ENCODE measurements at places on chromosomes 5 and 9. TPM values are rescaled to one million over a fixed set of nuclear protein-coding genes. Genes with fewer than 3 reads are reported as not detected.
A peak's percentile ranks its signal among the peaks of the same experiment; 100 is the strongest.

DNA sequence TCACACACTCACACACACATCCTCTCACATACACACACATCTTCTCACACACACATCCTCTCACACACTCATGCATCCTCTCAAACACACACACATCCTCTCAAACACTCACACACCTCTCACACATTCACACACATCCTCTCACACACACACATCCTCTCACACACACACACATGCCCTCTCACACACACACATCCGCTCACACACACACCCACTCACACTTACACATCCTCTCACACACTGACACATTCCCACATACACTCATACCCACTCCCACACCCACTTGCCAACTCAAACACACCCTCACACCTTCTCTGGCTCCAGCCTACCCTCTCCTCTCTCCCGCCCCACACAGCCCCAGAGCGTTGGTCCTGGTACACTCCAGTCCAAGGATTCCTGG, 127.9 kb upstream of the SLC30A5 start:
- H3K4me3 ChIP-seq: no peak overlapping the region
- H3K27me3 ChIP-seq: no peaks in the 10 kb centered on the region
- no peaks in the 10 kb centered on the region for H3K36me3 ChIP-seq
- no peak overlapping the region for H3K27ac ChIP-seq
- no peak for DNase-seq

- no peak overlapping the region for H3K27ac ChIP-seq
- H3K36me3 ChIP-seq: no peaks in the 10 kb centered on the region
- no peaks in the 10 kb centered on the region for H3K4me1 ChIP-seq
These were observed 86.3 kb downstream of the ELAVL2 start for GRCh38 chr9:23739753-23740152.

- no peak overlapping the region for H3K4me3 ChIP-seq
- H3K27me3 ChIP-seq: no peaks in the 10 kb centered on the region
- no peak overlapping the region for H3K27ac ChIP-seq
- no peaks in the 10 kb centered on the region for H3K36me3 ChIP-seq
- H3K4me1 ChIP-seq: no peaks in the 10 kb centered on the region
These were observed 31.6 kb upstream of the ARL15 start for GRCh38 chr5:54341971-54342370.

GRCh38 chr9:123365881-123366528, 10.0 kb downstream of the CRB2 start:
- H3K36me3 ChIP-seq: no peaks in the 10 kb centered on the region
- no peaks in the 10 kb centered on the region for H3K4me1 ChIP-seq
- no peak overlapping the region for H3K27ac ChIP-seq
- H3K4me3 ChIP-seq: no peak overlapping the region
- no peaks in the 10 kb centered on the region for H3K27me3 ChIP-seq
- DNase-seq: no peak

DNA sequence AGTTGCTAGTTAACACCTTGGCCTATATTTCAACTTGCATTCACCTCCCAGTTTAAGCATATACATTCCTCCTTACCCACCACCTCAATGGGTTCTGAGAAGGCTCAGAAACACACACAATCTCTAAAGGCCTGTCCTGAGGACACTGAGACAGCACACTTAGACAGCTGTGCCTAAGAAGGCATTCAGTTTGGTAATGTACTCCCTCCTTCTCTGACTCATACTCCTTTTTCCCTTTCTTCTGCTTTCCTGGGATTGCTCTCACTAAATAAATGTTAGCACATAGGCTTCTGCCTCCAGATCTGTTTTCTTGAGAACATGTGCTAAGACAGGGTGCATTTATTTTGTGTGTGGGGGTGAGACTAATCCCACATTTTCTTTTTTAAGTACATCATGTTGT, 456.8 kb upstream of the CDH6 start:
- no peak overlapping the region for H3K4me3 ChIP-seq
- H3K36me3 ChIP-seq: no peaks in the 10 kb centered on the region
- H3K4me1 ChIP-seq: no peaks in the 10 kb centered on the region
- DNase-seq: no peak
- no peak overlapping the region for H3K27ac ChIP-seq
- no peaks in the 10 kb centered on the region for H3K27me3 ChIP-seq

- no peaks in the 10 kb centered on the region for H3K27me3 ChIP-seq
- no peak for DNase-seq
- no peaks in the 10 kb centered on the region for H3K36me3 ChIP-seq
- no peak overlapping the region for H3K4me3 ChIP-seq
- H3K27ac ChIP-seq: no peak overlapping the region
These were observed 127.8 kb upstream of the GPR151 start for GRCh38 chr5:146643776-146644175.

- no peak overlapping the region for H3K4me3 ChIP-seq
- H3K27ac ChIP-seq: no peak overlapping the region
- no peaks in the 10 kb centered on the region for H3K27me3 ChIP-seq
- H3K36me3 ChIP-seq: peaks cover 11% of the 10 kb centered on the region
These were observed 73.6 kb upstream of the TGFBR1 start for GRCh38 chr9:99031319-99031718.

DNA sequence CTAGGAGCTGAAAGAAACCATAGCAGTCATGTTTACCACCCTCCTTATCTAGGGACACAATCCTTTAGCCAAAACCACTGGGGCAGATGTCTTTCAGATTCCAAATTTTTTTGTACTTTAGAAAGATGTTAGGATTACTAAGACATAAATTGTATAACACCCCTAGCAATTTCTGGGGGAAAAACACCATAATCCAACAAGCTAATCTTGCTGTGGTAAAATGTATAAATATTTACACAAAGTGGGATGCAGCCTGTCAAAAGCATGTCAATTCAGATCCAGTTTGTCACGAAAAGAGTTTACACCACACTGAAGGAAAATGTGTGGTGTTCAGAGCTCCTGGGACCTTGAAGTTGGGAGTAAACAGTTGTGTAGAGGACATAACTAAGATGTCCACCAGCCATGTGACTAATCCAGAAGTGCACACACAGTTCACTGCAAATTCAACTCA, 274.3 kb downstream of the ADAMTSL1 start:
- no peaks in the 10 kb centered on the region for H3K27me3 ChIP-seq
- H3K4me3 ChIP-seq: no peak overlapping the region
- H3K4me1 ChIP-seq: no peaks in the 10 kb centered on the region
- DNase-seq: no peak

DNA sequence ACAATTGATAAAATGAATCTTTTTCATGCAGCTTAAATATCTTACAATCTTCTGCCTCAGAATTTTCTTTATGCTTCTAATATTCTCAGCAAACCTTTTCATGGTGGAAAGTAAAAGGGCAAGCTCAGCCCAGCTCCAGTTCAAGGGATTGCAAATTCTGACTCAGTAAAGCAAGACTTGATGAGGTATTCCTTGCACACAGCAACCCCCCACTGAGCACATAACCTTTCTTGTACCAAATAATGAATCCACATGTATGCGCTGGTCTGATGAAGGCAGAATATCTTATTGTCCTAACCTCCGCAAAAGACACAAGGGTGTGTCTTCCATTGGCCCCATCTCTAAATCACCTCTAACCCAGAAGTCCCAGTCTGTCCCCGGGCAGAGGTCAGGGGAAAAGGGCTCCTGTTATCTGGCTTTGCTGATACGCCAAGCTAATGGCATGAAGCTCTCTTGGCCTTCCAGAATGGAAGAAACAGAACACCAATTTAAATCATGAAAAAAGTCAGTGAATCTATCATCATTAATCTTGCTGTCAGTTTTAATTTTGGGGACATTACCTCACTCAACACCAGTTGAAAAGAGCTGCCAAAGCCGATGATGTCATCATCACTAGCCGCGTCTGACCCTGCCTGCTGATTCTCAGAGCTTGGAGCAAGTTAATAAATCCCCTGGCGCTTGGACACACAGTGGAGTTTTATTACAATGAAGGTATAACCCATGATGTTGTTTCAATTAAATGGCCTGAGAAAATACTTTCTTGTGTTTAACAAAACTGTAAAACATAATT, 592.5 kb upstream of the CLINT1 start:
- DNase-seq: no peak
- H3K4me3 ChIP-seq: no peak overlapping the region
- no peak overlapping the region for H3K27ac ChIP-seq
- H3K36me3 ChIP-seq: no peaks in the 10 kb centered on the region

GRCh38 chr9:96342571-96343245, 40.7 kb upstream of the HSD17B3 start:
- H3K4me1 ChIP-seq: peaks cover 46% of the 10 kb centered on the region
- no peaks in the 10 kb centered on the region for H3K36me3 ChIP-seq
- H3K27me3 ChIP-seq: no peaks in the 10 kb centered on the region

- H3K36me3 ChIP-seq: no peaks in the 10 kb centered on the region
- no peak overlapping the region for H3K27ac ChIP-seq
- no peak overlapping the region for H3K4me3 ChIP-seq
- no peak for DNase-seq
These were observed 18.3 kb upstream of the TNFSF15 start for GRCh38 chr9:114824110-114824509.

GRCh38 chr5:141477815-141478214, 2.0 kb downstream of the PCDHGC3 start:
- peak overlapping the region; percentile 77 for H3K4me3 ChIP-seq
- H3K36me3 ChIP-seq: no peaks in the 10 kb centered on the region
- no peak for DNase-seq
- no peaks in the 10 kb centered on the region for H3K27me3 ChIP-seq
- no peak overlapping the region for H3K27ac ChIP-seq

DNA sequence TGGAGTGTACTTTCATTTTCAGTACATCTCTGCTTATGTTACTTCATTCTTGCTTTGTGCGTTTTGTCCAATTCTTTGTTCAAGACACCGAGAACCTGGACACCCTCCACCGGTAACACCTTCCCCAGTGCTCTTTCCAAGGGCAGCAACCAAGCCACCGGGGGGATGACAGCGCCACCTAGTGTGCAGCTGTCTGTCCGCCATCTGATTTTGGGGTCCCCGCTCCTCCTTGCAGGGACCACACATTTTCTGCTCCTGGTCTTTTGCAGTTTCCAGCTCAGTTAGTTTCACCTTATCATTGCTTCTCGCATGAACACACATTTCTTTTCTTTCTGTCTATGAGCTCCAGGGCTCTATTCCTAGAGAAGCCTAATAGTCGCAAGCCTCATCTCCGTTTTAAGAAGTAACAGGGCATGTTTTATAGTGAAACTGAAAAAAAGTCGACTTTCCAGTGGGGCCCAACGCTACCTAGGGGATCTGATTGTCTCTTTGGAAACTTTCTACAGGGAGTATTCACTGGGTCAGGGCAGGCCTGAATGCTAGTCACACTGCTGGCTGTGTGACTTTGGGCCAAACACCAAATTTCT, 152.1 kb downstream of the FSTL4 start:
- H3K27ac ChIP-seq: no peak overlapping the region
- peaks cover 19% of the 10 kb centered on the region for H3K4me1 ChIP-seq
- DNase-seq: no peak
- no peaks in the 10 kb centered on the region for H3K36me3 ChIP-seq
- H3K27me3 ChIP-seq: no peaks in the 10 kb centered on the region
- no peak overlapping the region for H3K4me3 ChIP-seq

DNA sequence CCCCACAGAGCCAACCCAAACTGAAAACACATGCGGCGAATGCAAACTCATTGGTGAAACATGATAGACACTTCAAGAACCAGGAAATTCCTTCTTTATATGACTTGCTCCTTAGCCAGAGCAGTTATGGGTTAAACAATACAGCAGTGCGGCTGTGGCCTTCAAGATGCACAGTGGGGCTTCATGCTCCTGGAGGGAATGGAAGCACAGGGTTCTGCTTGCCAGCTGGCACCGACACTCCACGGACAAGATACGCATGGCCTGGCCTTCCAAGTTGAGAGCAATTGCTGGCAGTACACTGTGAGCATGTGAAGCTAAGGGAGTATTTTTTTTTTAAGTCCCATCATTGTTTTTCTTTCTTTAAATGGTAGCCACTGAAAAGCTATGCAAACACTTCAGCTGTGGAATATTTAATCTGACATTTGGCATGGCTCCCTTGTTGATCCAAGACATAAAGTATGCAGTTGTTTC, 451.6 kb upstream of the CD180 start:
- no peaks in the 10 kb centered on the region for H3K27me3 ChIP-seq
- H3K4me3 ChIP-seq: no peak overlapping the region
- no peak overlapping the region for H3K27ac ChIP-seq
- H3K4me1 ChIP-seq: no peaks in the 10 kb centered on the region
- H3K36me3 ChIP-seq: no peaks in the 10 kb centered on the region
- DNase-seq: no peak

DNA sequence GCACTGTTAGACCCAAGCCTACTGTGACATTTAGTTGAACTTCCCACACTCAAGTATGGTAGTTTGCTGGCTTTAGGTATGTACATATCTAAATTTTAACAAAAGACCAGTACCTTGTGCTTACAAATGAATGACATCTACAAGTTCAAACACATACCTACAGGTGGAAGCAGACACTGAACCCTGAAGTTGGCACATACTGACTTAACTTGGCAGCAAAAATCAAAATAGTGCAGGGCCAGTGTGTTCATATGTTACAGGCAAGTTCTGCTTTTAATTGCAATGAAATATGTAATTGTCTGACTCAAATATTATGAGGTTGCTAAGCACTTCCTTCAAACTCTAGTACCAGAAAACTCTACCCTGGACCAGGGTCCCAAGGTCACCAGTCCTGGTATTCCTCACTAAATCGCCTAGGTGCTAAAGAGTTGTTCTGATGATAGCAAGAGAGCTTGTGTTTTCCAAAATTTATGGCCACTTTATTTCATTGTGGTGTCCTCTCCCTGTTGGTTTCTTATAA, 77.4 kb downstream of the MEGF10 start:
- DNase-seq: no peak
- H3K4me3 ChIP-seq: no peak overlapping the region
- H3K27me3 ChIP-seq: no peaks in the 10 kb centered on the region
- H3K27ac ChIP-seq: no peak overlapping the region
- no peaks in the 10 kb centered on the region for H3K36me3 ChIP-seq

- peak within 1 kb of the TSS; percentile 67 for H3K4me3 ChIP-seq
- H3K27me3 ChIP-seq: no peaks in the 10 kb centered on the region
- DNase-seq: peak; percentile 73
- H3K27ac ChIP-seq: peak within 1 kb of the TSS; percentile 71
These were observed at the start of gene ACER2 for GRCh38 chr9:19408693-19409400. TSS of gene ACER2 (plus strand) at chr9:19409009. CDS start at chr9:19409085, 76 bp downstream.

- H3K4me1 ChIP-seq: no peaks in the 10 kb centered on the region
- no peaks in the 10 kb centered on the region for H3K36me3 ChIP-seq
- no peak overlapping the region for H3K4me3 ChIP-seq
- no peak overlapping the region for H3K27ac ChIP-seq
- H3K27me3 ChIP-seq: no peaks in the 10 kb centered on the region
These were observed 293.0 kb downstream of the SEC61B start for GRCh38 chr9:99515093-99515492.

DNA sequence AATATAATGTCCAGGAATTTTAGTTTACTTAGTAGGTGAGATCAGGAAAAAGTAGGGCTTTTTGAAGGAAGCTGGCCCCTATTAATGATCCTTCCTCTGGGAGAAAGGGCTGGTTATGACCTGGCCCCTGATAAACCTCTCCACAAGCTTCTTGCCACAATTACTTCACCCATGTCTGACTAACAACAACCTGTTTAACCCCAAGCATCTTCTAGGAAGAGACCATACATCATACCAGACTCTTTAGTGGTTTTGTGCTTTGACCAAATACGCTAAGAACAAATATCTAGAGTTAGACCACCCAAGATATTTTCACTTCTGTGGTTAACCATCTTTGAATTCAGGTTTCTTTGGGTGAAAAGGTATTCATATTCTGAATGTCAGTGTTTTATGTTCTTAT, 174.0 kb upstream of the SLC27A6 start:
- no peak for DNase-seq
- H3K27ac ChIP-seq: no peak overlapping the region
- no peaks in the 10 kb centered on the region for H3K27me3 ChIP-seq
- no peaks in the 10 kb centered on the region for H3K4me1 ChIP-seq
- no peaks in the 10 kb centered on the region for H3K36me3 ChIP-seq
- H3K4me3 ChIP-seq: no peak overlapping the region

The ARL14EPL gene
- total RNA-seq: not detected

The DOCK8 gene
- 21.6 TPM for total RNA-seq

The JAK2 gene
- 12.1 TPM for total RNA-seq

The ADAMTS2 gene
- 1.3 TPM for total RNA-seq

The EPB41L4A gene
- total RNA-seq: 20.4 TPM

The EPB41L4B gene
- 0.45 TPM for total RNA-seq
